Lung microvascular endothelial cell (primary cell): ENCODE measurements at places on chromosomes 3 and 15. TPM values are rescaled to one million over a fixed set of nuclear protein-coding genes. Genes with fewer than 3 reads are reported as not detected.

Gene COL6A6
- total RNA-seq = not detected in 2 replicates

Gene TMEM212
- not detected in 2 replicates for total RNA-seq

Gene ITPKA
- 0.20 and 0.65 TPM in 2 replicates for total RNA-seq

Gene P2RY14
- not detected in 2 replicates for total RNA-seq

Gene CCDC54
- total RNA-seq = not detected in 2 replicates

Gene AP3B2
- not detected in 2 replicates for total RNA-seq

Gene CFAP100
- not detected in 2 replicates for total RNA-seq

Gene SETD5
- total RNA-seq = 23.5 and 35.9 TPM in 2 replicates

Gene NR1I2
- not detected in 2 replicates for total RNA-seq

Gene SLC22A14
- total RNA-seq = not detected in 2 replicates

Gene CHST13
- not detected in 2 replicates for total RNA-seq

Gene OSTN
- total RNA-seq = not detected in 2 replicates
